Bone marrow (tissue), 2 donors: ENCODE measurements at places on chromosomes 16 and 17.
A peak's percentile ranks its signal among the peaks of the same experiment; 100 is the strongest.

- no peak for DNase-seq
Measured at GRCh38 chr17:75684924-75685323, 17.8 kb downstream of the SAP30BP start.

GRCh38 chr16:53052519-53053501 is at the start of gene CHD9NB:
TSS of gene CHD9NB (minus strand) at chr16:53052897. CDS start at chr16:53044158, 8,739 bp downstream.
- peak; percentile 70 for DNase-seq

GRCh38 chr17:61087024-61087423 is 312.6 kb upstream of the TBX2 start:
- DNase-seq, result no peak

DNA sequence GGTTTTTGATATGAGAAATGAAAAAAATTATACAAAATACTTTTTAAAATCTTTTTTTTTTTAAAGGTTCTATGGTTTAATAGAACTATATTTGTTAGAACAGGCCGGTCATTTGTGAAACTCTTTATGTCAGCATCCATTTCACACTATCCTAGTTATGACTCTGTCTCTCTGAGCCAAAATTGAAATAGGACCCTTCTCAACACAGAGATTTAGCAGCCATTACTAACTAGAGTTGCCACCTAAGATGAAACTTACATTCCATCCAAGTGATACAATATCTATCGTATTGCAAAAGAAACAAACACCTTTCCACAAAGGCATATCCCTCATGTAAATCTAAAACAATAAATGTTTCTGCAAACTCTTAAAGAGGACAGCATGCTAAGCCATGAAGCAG is 249.8 kb downstream of the CDH11 start:
- DNase-seq, result no peak

- DNase-seq, result no peak
Measured at GRCh38 chr16:71762186-71762585, 37.7 kb upstream of the PHLPP2 start.
